ENCODE measurements at places on chromosomes 16 and 17. TPM values are rescaled to one million over a fixed set of nuclear protein-coding genes. Genes with fewer than 3 reads are reported as not detected.
A peak's percentile ranks its signal among the peaks of the same experiment; 100 is the strongest.

Gene GRB7
- 0.64 TPM for total RNA-seq

- DNase-seq, result no peak
Observed at GRCh38 chr17:5683241-5683640, 98.9 kb upstream of the NLRP1 start.

- DNase-seq, result no peak
Observed at GRCh38 chr17:55663400-55663799, 59.3 kb downstream of the TMEM100 start.

Gene CHST5
- total RNA-seq, result not detected

DNA sequence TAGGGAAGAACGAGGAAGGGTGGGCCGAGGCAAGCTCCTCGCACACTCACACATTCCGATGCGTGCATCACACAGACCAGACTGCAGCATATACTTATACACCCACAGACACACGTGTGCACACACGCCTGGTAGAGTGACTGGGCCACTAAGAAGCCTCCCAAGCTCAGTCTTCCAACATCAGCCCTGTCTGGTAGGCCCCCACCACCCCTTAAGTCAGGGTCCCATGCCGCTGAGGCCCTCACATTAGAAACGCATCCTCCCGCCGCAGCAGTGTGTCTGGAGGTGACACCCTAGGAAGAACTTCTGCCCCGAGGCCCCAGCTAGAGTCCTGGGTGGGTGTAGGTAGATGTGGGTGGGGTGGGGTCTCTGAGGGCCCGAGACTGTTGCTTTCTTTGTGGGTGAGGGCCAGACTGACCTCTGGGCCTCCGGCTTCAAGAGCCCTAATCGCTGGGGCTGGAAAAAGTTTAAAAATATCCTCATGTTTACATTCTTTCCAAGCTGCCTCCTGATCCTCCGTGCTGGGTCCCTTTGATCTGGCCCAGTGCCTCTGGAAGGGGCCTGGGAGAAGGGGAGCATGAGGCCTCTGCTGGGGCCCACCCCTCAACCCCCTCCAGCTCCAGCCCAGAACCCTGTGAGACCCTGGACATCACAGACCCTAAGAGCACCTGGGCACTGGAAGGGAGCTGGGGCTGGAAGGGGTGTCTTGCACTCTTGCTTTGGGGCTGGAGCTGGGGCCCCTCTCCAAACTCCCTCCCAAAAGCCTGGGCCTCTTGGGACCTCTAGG, 13.6 kb downstream of the CDH16 start:
- DNase-seq, result no peak

- no peak for DNase-seq
Observed at GRCh38 chr16:19239511-19240155, 45.9 kb upstream of the CLEC19A start.

DNA sequence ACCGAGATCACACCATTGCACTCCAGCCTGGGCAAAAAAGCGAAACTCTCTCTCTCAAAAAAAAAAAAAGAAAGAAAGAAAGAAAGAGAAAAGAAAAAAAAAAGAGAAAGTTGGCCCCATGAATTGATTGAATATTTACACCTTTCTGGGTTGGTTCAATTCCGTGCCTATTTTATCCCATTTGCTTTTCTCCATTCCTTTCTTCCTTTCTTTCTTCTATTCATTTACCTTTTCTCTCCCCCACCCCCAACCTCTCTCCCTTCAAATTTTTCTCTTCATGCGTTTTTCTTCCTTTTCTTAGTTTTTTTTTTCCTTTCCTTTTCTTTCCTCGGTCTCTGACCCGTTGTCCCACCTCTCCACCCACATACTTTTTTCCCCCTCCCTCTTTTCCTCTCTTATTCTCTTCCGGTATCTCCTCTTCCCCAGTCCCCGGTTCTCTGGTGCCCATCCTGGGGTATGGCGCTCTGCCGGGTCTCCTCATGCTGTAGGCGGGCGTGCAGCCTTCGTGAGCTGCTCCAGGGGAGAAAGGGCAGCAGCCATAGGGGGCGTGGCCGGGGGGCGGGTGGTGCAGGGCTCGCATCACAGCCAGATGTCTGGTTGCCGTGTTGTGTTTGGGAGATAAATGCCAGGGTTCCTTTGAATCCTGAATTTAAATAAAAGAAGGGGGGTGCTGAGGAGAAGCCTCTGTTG, 5.3 kb upstream of the COL1A1 start:
- no peak for DNase-seq

Gene HSD11B2
- 3.6 TPM for total RNA-seq

Gene IL21R
- 101 TPM for total RNA-seq

DNA sequence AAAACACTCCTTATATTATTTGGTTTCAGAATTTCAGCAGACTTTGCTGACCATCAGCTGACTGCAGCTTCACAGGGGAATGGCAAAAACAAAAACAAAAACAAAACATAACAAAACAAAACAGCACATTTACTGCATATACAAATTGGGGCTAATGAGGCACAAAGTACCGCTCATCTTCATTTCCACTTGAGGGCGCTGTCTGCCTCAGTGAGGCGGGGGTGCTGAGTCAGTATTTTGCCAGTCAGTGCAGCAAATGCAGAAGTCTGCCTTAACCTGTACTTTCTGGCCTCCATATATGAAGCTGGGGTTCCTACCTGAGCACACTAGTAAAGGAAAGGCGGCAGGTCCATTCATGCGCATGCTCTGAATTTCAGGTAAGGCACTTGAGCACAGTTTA, 13.5 kb upstream of the DYNLRB2 start:
- DNase-seq, result peak; percentile 64

DNA sequence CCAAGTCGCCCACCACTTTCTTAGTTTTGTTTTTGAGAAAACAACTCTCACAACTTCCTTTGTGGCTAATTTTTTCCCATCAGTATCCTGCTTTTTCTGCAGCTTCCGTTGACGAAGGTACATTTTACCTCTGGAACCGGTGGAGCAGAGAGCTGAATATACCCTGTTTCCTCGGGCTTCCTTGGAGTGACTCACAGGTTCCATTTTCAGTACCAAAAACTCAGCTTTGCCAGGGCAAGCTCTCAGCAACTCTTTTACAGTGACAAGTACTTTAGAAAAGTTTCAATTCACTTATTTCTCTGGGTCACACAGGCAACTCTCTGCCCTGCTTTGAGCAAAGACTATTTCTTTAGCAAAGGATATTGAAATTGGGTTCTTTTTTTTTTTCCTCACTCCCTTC, 318.9 kb downstream of the SNX29 start:
- DNase-seq, result no peak

- no peak for DNase-seq
Observed at GRCh38 chr17:76536511-76537287, 810 bp downstream of the CYGB start.

Gene KRT33B
- not detected for total RNA-seq

Gene REXO5
- 7.7 TPM for total RNA-seq

GRCh38 chr16:1794221-1794871, 841 bp upstream of the IGFALS start:
- DNase-seq, result no peak

DNA sequence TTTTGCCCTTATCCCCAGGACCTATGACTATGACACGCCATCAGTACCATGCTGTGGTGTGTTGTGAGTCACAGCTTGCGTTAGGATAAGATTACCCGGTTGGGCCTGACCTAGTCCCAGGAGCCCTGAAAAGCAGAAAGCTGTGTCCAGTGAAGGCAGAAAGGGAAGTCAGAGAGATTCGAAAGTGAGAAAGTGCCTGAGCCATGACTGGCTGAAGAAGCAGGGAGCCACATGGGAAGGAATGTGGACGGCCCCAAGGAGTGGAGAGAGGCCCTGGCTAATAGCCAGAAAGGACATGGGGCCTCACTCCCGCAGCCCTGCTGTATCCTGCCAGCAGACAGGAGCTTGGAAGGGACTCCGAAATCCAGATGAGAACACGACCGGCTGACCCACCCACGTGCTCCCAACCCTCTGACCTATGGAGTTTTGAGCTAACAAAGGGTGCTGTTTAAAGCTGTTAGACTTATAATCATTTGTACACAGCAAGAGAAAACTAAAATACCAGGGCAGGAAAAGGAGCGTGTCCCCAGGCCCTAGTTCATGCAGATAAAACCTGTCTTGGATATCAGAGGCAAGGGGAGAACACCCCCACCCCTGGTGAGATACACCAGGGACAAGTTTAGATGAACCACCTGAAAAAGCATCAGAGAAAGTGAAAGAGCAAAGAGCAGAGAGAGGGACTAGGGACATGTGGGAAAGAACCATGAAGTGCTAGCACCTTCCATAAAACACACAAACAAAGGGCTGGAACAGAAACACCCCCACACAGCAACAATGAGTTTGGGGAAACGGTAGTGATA, 115.3 kb downstream of the SLC39A11 start:
- DNase-seq, result no peak

- no peak for DNase-seq
Observed at GRCh38 chr16:30108059-30108850, 5.1 kb downstream of the GDPD3 start.

DNA sequence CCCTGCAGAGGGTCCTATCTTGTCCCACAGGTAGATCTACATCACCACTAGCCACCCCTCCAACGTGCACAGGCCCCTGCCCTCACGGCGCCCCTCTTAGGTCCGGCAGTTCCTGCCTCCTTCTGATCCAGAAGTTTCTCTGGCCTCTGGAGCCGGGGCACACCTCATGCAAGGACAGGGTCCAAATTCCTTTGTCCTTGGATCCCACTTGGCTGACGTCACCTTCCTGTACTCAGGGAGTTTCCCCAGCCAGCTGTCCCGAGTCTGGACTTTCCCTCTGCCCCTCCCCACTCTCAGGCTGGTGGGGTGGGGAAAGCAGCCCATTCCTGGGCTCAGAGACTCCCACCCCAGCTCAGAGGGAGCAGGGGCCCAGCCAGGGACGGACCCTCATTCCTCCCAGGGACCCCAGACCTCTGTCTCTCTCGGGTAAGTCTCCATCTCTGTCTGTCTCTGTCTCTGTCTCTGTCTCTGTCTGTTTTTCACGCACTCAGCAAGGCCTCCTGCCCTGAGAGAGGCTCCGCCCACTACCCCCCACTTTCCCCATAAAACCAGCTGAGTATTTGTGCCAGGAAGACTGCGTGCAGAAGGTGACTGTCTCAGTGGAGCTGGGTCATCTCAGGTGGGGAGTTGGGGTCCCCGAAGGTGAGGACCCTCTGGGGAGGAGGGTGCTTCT, at the start of gene IL32:
Gene IL32 (plus strand): TSS at position 572 of the 673 bp plus-strand sequence. CDS start 172 bp downstream, outside the sequence.
- peak; percentile 62 for DNase-seq

DNA sequence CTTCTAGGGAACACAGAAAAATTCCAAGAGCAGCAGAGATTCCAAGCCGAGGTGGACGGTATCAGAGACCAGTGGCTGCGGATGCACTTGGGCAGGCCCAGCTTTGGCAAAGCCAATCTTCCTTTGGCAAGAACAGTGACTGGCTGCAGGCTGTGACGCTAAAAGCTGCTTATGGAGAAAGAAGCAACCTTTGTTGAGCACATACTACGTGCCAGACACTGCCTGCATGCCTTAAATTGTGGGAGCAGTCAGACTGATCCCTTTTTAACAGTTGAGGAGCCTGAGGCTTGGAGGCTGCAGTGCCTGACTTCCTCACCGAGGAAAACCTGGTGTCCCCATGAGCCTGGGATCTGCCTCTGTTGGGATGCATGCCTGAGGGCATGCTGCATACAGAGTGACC, 69.0 kb upstream of the AMZ2 start:
- no peak for DNase-seq

Gene PAFAH1B1
- total RNA-seq, result 167 TPM

Measured in activated T-helper 1 cell treated with anti-CD3 and anti-CD28 coated beads, Interleukin-12 subunit alpha, Interleukin-12 subunit beta, Interleukin-2, Interleukin-4 antibody, amounts not matched to agents 30 ng/mL and 10 ng/mL and 1 ng/mL, durations not matched to agents 14 hours and 24 hours and 36 hours (primary cell).